Panc1 (cell line): ENCODE measurements at places on chromosomes 5 and 9. TPM values are rescaled to one million over a fixed set of nuclear protein-coding genes. Genes with fewer than 3 reads are reported as not detected.

Gene FABP6
- total RNA-seq, result 0.31 TPM

- no peaks in the 10 kb centered on the region for H3K27me3 ChIP-seq
- peak overlapping the region; percentile 25; the same call in 1 of the 2 replicates for H3K27ac ChIP-seq
- H3K36me3 ChIP-seq, result peaks cover 3% of the 10 kb centered on the region
- DNase-seq, result no peak
Observed at GRCh38 chr5:179607160-179607931, 16.1 kb downstream of the HNRNPH1 start.

Gene PCDHGB7
- total RNA-seq, result 6.7 TPM

Gene TAF1L
- total RNA-seq, result not detected

DNA sequence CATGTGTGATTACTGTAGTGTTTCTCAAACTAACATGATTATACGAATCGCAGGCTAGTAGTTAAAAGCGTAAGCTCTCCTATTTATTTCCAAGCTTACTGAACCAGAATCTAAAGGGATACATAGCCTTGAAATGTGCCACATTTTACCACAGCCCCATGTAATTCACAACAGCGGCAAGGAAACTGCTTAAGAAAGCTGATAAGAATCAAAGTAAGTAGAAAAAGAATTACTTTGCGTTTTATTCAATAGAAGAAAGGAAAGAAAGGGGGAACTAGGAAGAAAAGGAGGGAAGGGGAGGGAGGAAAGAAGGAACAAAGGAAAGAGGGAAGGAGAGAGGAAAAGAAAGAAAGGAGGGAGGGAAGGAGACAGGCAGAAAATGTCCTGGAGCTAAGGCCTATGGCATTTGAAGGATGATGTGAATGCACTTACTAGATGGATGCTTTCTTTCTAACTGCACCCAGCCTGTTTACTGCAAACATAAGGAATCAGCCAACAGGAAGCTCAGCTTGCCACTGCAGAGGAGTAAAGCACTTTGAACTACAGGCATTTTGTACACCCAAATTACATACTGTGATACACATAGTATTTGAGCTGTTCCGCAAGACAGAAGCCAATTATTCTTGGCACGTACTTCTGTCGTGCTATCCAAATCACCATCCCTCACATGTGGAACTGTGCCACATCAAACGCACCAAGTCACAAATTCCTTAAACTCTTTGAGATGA is 521.7 kb downstream of the RAB3C start:
- no peaks in the 10 kb centered on the region for H3K36me3 ChIP-seq
- H3K27me3 ChIP-seq, result no peaks in the 10 kb centered on the region
- H3K27ac ChIP-seq, result no peak overlapping the region
- no peak overlapping the region for H3K4me3 ChIP-seq

DNA sequence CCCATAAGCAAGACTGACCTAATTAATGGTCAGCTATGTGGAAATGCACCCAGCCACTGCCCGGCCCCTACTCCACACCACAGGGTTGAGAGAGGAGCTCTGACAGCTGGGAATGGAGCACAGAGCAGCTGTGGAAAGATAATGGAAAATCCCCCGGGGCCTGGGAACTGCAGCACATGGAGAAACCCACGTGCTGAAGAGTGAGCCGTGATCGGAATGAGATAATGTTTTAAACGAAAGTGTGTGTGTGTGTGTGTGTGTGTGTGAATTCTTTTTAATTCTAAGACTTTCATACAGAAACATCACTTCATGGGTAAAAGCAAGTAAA is 13.1 kb upstream of the SLC12A7 start:
- no peak for DNase-seq
- H3K4me1 ChIP-seq, result peaks cover 35% of the 10 kb centered on the region
- H3K27me3 ChIP-seq, result no peaks in the 10 kb centered on the region
- H3K27ac ChIP-seq, result no peak overlapping the region
- H3K36me3 ChIP-seq, result no peaks in the 10 kb centered on the region
- no peak overlapping the region for H3K4me3 ChIP-seq

- H3K36me3 ChIP-seq, result no peaks in the 10 kb centered on the region
- H3K4me1 ChIP-seq, result no peaks in the 10 kb centered on the region
- H3K27me3 ChIP-seq, result no peaks in the 10 kb centered on the region; the same call in 1 of the 2 replicates
- H3K27ac ChIP-seq, result no peak overlapping the region
- DNase-seq, result no peak
- H3K4me3 ChIP-seq, result no peak overlapping the region
Observed at GRCh38 chr5:132797651-132798050, 15.5 kb upstream of the SOWAHA start.

Gene SLIT3
- total RNA-seq, result 26.4 TPM

DNA sequence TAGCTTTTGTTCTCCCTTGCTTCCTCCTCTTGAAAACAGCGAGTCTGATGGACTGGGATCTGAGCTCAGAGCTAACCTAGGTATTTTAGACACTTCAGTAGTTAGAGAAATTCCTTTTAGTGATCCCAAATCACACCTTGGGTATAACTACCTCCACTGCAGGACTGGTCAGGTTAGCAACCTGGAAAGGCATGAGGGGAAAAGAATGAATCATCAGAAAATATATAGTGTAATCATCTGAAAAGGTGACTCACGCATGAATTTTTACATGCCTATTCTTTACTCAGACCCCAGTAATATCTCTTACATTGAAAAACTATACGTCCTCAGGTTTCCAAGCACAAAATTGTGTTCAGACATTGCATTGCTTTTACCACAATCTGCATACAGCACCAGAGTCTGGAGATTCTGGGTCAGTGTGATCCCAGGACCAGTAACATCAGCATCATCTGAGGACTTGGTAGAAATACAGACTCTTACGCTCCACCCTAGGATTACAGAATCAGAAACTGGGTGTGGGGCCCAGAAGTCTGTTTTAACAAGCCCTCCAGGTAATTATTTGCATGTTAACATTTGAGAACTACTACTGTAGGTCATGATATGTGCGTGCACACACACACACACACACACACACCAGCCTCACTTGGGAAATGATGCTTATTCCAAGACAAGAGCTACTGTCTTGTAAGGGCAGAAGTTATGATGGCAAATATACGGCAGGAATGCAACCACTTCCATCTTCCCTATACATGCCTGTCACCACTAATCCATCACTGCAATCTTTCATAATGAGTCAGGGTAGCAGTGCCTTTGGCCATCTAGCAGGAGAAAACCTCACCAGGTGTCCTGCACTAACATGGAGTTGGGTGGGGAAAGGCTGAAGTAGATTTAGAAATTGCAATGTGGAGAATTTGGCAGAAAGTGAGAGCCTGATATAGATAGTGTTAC is 271.6 kb upstream of the MAP3K1 start:
- DNase-seq, result peak; percentile 1
- 0 out of 2 replicates have a peak, but pooled peaks cover 2% of the 10 kb centered on the region for H3K27me3 ChIP-seq
- H3K36me3 ChIP-seq, result no peaks in the 10 kb centered on the region
- no peaks in the 10 kb centered on the region for H3K4me1 ChIP-seq
- no peak overlapping the region for H3K27ac ChIP-seq
- H3K4me3 ChIP-seq, result no peak overlapping the region
